ENCODE measurements at places on chromosomes 13 and 19. TPM values are rescaled to one million over a fixed set of nuclear protein-coding genes. Genes with fewer than 3 reads are reported as not detected.

- no peak for DNase-seq
Measured at GRCh38 chr13:100890645-100891044, 216.1 kb upstream of the TMTC4 start.

- DNase-seq, result no peak
Measured at GRCh38 chr13:64293923-64294322, 2878.3 kb upstream of the PCDH20 start.

GRCh38 chr13:22103046-22104027, 432.5 kb downstream of the FGF9 start:
- DNase-seq, result no peak

DNA sequence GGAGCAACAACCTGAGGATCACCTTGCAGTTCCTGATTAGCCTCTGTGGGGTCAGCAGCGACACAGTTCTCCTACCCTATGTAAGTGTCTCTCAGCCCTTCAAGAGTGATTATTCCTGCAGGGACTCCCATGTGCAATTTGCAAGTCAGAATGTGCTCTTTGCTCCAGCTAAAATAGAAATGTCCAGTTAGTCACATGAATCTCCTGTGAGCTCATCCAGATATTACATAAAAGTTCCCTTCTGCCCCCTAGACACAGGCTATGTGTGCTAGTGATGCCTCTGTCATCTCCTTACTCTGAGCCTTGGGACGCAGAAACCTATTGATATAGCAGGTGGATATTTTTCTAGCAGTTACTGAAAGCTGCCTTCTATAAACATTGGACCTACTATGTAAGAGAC, 105.5 kb downstream of the ZAR1L start:
- no peak for DNase-seq

DNA sequence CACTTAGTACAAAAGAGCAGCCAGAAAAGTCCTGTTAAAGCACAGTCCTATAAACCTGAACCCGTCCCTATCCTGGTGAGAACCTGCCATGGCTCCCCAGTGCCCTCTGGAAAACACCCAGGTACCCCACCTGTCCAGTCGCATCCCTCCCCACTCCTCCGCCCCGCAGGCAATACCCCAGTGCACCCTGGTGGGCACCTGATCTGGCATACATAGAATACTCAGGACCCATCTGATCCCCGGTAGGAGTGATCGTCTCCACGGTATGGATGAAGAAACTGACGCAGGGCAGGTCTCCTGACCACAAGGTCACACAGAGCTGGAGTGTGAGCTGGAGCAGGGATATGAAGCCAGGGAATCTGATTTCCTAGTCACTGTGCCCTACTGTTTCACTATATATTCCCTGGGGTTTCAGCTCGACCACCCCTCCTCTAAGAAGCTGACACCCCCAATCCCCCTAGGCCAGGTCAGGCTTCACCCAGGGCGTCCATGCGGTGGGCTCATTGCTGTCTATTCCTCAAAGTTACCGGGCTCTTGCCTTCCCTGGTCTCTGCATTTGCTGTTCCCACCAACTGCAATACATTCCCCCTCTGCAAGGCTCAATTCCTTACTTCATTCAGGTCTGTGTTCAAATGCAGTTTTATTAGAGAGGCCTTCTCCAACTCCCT, 12.6 kb downstream of the FBXO46 start:
- no peak for DNase-seq

DNA sequence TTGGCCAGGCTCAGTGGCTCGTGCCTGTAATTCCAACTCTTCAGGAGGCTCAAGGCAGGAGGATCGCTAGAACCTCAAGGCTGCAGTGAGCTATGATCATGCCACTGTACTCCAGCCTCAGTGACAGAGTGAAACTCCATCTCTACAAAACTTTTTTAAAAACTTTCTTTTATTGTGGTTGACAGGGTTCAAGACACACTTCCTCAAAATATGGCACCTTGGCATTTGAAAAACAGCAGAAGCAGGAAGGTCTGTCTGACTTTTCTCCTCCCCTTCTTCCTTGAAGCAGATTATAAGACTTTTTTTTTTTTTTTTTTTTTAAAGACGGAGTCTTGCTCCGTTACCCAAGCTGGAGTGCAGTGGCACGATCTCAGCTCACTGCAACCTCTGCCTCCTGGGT, 100.3 kb downstream of the TM9SF2 start:
- DNase-seq, result no peak

DNA sequence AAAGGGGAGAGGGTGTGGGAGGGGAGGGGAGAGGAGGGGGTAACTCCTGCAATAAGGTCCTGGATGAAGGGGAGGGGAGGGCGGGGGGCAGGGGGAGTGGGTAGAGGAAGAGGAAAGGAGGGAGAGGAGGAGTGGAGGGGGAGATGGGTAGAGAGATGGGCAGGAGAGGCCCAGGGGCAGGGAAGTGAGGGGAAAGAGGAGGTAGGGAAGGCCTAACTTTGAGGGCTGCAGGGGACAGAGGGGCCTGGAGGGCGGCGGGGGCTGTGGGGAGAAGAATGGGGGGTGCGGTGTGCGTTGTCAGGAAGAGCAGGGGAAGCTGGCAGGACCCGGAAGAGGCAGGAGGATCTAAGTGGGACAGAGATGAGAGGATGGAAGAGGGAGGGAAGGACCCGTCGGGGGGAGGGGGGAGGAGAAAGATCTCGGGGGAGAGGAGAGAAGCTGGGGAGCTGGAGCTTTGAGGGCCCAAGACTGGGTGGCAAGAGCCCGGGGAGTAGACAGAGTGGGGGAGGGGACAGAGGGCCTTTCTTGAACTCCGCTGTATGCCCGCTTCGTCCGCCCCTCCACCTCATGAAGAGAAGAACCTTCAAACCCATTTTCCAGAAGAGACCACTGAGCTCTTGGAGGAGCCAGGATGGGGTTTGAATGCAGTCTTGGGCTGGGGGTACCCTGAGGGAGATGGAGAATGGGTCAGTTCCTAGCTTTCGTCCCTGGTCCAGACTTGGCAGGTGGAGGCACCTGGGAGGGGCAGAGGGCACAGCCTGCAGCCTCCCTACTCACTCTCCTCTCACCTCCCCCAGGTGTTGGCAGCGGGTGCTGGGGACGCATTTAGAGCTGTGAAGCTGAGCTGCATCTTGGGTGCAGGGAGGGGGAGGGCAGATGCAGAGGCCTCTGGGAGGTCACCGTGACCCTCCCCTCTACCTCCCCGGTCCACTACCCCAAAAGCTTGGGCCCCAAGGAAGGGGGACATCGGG, 778 bp upstream of the LRRC4B start:
- DNase-seq, result no peak

Gene ZNF85
- polyA plus RNA-seq, result 4.8 TPM

Gene NLRP7
- polyA plus RNA-seq, result not detected

Gene ZNF813
- 1.7 TPM for polyA plus RNA-seq

Gene FGF21
- not detected for polyA plus RNA-seq

Measured in AG04450 (cell line).